ENCODE measurements at places on chromosomes 16 and 17.

- no peak for DNase-seq
Measured at GRCh38 chr17:41772218-41772585, 14.3 kb downstream of the JUP start.

DNA sequence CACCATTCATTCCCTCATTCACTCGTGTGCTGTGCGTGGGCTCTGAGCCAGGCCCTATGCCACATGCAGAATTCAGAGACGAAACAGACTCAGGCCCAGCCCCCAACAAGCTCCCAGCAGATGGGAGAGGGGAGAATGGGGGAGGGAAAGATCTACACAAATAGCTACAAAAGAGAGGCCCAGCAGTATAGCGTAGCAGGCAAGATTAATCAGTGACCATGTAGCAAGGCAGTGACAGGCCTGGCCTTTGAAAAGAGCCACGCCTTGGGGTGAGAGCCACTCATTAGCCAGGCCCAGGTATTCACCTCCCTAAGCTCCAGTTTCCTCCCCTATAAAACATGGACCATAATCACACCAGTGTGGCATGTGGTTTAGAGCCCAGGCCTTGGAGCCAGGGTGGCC, 16.4 kb upstream of the KRT19 start:
- DNase-seq = no peak

DNA sequence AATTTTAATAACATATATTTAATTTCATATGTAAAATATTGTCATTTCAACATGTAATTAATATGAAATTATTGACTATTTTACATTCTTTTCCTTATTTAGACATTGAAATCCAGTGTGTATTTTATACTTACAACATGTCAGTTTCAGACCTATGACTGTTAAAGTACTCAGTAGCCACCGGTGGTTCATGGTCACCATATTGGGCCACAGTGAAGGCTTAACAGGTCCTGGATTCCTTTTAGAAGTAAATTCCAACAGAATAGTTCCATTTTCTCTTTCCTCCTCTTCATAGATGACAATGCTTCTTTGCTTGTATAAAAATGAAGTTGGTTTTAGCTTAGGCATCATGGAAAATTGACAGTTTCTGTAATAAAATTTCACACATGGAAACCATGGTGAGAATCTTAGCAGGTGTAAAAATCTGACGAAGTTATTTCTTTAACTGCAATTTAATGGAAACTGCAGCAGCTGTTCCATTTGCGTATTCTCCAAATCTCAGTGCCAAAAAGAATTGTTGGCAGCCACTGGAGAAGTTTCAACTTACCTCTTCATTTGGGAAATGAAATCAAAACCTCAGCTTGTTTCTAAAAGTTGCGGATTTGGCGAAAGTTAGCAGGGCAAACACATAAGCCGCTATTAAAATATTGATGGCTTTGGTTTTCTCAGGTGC, 231.1 kb downstream of the CDH13 start:
- DNase-seq = no peak

- DNase-seq = no peak
Measured at GRCh38 chr17:81151278-81151677, 14.0 kb upstream of the PVALEF start.

- DNase-seq = no peak
Measured at GRCh38 chr17:82942166-82943130, 102.6 kb upstream of the ZNF750 start.

DNA sequence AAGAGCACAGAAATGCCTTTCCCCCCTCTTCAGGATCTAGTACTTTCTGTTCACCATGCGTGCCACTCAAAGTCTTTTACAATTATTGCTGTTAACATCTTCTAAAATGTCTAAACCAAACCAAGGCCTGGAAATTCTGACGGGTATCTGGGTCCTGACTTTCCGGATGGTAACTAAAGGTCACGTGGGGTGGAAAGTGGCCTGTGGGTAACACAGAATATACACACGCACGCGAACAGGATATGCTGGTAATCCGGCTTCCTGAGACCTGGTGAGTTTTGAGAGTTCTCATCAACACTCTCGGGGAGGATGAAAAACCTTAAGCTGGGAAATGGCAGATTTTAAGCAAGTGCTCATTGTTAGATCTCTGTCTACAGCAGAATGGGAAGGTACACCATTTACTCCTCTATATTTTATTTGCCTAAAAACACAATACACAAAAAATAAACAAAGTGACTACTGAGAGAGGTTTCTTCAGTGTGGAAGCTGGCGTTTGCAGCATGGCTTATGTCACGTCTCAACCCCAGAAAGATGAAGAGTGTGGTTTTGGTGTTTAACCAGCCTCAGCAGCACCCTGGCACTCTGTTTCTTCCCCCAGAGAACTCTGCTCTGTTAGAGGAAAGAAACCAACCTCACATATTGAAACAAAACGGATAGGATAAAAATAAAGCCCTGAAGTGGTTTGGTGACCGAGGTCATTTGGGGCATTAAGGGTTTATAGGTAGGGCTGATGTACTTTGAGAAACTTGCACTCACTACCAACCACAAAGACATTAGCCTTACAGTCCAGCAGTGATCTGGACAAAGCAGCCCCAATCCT, 37.3 kb downstream of the SMG6 start:
- DNase-seq = no peak
